ENCODE measurements at places on chromosomes 7 and 10.
A peak's percentile ranks its signal among the peaks of the same experiment; 100 is the strongest.

GRCh38 chr7:91883676-91884362, 3.3 kb upstream of the MTERF1 start:
- no peak for DNase-seq

GRCh38 chr10:50540069-50540825, 83.5 kb downstream of the SGMS1 start:
- no peak for DNase-seq

DNA sequence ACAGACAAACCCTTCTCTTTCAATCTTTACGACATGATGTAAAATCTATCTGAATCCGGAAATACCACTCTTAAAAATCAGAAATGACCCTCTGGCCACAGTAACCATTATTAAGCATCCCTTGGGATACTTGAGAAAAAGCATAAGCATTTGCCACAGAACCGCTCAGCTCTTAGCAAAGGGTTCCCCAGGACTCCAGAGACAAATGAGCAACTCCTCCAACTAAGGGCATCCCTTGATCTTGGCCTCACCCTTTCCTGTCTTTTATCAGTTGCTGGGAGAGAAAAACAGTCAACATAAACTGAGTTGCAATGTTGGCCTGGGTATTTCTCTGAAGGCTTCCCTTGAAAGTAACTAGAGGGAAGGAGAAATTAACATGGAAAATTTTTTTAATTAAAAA, 3.5 kb downstream of the PDLIM1 start:
- DNase-seq, result no peak

DNA sequence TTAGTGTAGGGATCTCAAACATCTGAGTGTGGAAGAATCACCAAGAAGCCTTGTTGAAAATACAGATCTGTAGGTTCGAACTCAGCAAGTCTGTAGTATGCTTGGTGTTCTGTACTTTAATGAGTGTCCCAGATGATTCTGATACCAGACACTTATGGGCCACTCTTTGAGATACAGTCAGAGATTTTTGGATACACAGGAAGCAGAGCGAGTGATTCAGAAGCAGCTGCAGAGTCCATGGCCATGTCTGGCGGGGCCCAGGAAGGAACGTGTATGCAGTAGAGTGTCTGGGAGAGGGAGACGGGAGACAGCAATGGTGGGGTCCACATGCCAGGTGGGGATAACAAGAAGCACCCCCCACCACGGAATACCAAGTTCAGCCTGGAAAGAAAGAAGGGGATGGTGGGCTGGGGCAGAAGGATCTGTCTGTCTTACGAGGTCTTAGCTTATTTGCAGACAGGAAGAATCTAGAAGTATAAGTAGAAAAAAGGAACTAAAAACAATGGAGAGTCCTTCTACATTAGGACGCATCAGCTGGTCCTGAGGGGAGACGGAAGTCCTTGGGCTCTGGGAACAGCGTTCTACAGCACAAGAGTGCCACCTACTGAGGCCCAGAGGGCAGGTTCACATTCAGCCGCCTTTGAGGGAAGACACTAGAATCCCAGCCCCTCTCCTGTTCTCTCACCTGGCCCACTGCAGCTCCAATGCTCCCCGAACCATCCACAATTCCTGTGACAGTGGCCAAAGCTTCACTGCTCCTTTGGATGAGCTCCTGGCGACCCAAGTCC, 55.4 kb downstream of the SLC37A3 start:
- DNase-seq, result peak; percentile 58

GRCh38 chr7:2376351-2377154, 21.9 kb downstream of the EIF3B start:
- DNase-seq, result no peak

DNA sequence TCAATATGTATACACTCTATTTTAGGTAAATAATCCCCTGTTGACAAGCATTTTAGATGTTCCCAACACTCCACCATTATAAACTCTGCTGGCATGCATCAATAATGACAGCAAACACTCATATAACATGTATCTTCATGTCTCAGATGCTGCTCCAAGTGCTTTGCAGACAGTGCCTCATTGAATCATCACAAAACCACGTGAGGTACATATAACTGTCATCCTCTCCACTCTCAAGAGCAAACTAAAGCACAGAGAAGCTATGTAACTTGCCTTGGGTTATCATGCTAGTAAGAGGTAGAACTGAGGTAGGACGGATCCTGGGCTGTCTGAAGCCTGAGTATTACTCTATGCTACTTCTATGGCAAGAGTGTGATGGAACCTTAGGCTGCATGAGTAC, 72.5 kb upstream of the GSDME start:
- DNase-seq, result no peak

DNA sequence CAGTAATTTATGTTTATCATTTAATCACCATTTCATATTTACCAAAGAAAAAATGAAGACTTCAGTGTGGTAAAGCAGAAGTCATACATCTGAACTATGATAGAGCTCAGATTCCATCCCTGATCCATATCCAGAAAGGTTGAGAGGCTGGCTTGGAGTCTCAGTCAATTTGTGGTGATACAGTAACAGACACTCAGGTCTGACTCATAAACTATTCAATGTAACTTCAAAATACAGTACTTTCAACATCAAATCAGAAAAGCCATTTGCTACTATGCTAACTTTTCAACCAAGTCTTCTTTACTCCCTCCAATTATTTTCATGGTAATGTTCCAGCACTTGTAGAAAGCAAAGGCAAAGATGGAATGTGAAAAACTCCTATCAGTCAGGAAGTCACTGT, 190.4 kb downstream of the HDAC9 start:
- no peak for DNase-seq

DNA sequence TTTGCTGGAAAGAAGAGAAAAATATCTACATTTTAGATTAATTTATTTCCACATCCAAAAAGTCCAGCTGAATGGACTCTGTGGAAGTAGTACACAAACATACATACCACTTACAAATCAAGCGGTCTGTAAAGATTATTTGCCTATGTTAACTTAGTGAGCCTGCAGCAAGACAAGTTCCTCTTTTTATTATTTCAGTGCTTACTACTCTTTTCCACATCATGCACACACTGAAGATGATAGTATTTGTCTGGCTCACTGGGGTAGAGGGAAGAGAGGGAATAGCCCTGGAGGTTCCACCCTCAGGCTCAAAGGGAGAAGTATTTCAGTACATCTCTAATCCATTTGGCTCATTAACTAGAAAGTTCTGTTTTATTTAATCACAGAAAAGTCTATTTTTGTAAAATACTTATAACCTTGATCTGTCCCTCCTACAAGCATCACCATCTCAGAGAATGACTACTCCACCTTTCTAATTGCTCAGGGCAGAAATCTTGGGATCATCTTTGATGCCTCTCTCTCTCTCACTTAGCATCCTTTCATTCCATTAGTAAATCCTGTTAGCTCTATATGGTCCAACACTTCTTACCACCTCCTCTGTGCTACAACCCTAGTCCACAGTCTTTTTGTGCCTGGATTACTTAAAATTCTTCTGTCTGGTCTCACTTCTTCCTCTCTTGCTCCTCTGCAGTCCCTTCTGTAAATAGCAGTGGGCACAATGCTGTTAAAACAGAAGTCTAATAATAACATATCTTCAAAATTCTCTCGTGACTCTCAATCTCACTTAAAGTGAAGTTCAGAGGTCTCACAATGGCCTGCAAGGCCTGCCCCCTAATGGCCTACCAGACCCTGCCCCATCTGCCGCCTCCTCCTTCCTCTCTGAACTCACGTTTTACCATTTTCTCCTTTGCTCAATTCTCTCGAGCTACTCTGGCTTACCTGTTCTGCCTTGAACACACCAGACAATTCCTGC, 64.3 kb upstream of the CCDC6 start:
- no peak for DNase-seq

Measured in kidney (tissue), 22 donors.